ENCODE measurements at places on chromosomes 13 and 19. TPM values are rescaled to one million over a fixed set of nuclear protein-coding genes. Genes with fewer than 3 reads are reported as not detected.

Gene FOSB
- 0.32 TPM for total RNA-seq

Gene LAIR1
- total RNA-seq, result not detected

Gene SERPINE3
- total RNA-seq, result not detected

Gene OVOL3
- total RNA-seq, result not detected

Gene ZNF135
- total RNA-seq, result 0.30 TPM

Gene GGACT
- total RNA-seq, result 5.9 TPM

Gene CLEC17A
- total RNA-seq, result under 0.01 TPM

Gene N4BP2L1
- total RNA-seq, result 1.9 TPM

Gene KANK3
- 14.6 TPM for total RNA-seq

Gene PEAK3
- total RNA-seq, result not detected

Gene SRRM5
- not detected for total RNA-seq

Gene ZNF556
- not detected for total RNA-seq

Gene ZNF564
- 6.2 TPM for total RNA-seq

All from epithelial cell of umbilical artery (primary cell).